Stimulated activated CD4-positive, alpha-beta T cell treated with anti-CD3 and anti-CD28 coated beads, Interleukin-15, amount 100 ng/mL, for 1 hour (primary cell): ENCODE measurements at places on chromosomes 1 and 21.

DNA sequence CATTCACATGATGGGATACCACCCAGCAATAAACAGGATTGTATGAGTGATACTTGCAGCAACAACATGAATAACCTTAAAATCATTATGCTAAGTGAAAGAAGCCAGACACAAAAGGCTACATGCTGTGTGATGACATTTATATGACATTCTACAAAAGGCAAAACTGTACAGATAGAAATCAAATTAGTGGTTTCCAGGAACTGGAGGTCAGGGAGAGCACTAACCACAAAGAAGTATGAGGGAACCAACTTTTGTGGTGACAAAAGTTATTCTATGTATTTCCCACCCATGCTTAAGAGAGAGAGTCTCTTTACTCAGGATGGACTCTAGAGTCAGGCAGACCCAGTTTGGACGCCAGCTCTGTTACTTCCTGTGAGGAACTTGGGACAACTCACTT, 364.5 kb upstream of the DAB1 start:
- no peak for DNase-seq

GRCh38 chr1:47745715-47746609, 251.2 kb downstream of the TRABD2B start:
- DNase-seq, result no peak

GRCh38 chr1:150164224-150164623, 14.5 kb downstream of the PLEKHO1 start:
- DNase-seq, result no peak

- no peak for DNase-seq
Observed at GRCh38 chr1:81387446-81387845, 413.3 kb upstream of the ADGRL2 start.

DNA sequence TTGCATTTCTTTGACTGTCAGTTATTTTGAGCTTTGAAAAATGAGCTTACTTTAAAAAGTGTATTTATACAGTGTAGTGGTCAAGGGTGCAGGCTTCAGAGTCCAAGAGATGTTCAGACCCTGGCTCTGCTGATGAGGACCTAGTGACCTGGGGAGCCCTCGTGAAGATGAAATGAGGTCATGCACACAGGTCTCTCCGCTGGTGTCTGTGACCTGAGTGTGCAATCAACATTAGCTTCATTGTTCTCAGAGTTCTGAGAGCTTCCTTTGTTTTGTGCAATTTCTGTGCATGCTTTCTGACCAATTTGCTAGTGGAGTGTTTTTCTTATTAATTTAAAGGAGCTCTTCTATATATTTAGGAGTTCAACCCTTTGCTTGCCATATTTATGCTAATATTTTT, 71.3 kb downstream of the RIPK4 start:
- DNase-seq, result no peak

DNA sequence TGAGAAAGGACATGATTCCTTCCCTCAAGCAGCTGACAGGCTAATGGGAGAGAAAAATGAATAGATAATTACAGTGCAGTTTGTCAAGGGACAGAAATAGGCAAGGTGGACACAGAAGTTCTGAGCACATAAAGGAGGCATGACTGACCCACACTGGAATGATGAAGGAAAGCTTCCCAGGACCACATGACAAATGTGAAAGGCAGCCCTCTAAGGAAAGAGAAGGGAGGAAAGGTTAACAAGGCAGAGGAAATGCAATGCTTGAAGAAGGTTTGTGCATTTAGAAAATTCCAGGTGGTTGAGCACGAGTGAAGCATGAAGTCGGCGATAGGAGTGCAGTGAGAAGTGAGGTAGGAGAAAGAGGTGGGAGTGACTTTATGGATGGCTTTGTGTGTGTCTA, 37.4 kb downstream of the LAMC2 start:
- no peak for DNase-seq

- no peak for DNase-seq
Observed at GRCh38 chr1:66339944-66340343, 194.0 kb upstream of the SGIP1 start.

DNA sequence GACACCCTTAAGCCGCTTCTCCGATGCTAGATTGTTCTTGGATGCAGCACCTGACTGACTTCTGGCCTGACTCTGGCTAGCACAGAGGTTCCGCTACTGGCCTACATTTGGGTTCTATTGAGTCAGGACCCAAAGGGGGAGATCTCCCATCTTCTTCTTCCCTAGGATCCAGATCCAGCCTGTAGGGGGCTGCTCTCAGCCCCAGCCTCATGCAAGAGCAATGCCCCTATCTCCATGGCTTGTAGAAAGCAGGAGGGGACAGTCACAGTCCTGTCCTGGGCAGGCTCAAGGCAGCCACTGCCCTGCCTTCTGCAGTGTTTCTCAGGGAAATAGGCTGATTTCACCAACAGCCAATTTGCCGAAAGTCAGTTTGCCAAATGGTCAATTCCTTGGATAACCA, 6.3 kb upstream of the ADAR start:
- no peak for DNase-seq

DNA sequence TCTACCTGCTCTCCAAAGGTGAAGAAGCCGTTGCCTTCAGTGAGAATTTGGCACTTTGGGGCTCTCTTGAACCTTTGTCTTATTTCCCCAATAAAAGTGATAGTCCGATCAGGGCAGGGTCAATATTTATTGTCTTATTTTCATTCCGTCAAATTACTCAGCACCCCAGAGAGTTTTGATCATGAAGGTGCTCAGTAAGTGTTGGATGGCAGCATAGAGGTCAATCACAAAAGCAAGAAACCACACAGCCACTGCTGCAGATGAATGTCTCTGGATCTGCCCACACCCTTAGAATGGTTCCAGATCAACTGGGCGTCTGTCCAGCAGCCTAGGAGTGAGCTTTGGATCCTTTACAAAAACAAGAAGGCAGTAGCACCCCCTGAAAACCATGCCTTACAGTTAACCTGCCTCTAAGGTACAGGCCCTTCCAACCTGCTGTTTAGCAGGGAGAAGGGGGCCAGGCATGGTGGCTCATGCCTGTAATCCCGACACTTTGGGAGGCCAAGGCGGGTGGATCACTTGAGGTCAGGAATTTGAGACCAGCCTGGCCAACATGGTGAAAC, 97.3 kb downstream of the PSMG1 start:
- no peak for DNase-seq

DNA sequence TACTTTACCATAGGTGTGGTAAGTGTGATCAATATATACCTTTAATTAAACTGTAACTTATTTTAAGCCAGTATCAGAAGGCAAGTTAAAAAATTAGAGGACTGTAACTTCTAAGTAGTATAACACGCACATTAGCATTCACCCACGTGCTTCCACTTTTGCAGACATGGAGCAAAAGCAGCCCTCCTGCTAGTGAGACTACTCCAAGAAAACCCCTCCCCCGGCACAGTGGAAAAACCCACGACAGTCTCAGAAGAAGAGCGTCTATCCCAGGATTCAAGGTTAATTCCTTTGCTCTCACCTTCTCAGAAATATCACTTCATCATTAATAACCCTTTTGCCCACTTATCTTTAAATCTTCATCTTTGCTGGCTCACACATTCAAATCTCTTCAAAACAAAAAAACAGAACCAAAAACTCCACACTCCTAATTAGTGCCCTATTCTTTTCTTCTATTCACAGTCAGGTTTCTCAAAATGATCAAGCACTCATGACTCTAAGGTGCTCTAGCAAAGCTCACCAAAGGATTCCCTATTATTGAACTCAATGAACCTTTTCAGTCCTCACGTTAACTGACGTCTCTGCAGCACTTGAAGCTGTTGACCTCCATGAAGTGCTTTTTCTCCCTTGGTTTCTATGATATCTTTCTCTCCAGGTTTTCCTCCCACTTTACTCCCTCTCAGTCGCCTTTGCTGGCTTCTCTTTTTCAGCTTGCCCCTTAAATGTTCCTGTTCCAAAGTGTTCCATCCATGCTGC, 213.5 kb downstream of the SMYD3 start:
- no peak for DNase-seq

DNA sequence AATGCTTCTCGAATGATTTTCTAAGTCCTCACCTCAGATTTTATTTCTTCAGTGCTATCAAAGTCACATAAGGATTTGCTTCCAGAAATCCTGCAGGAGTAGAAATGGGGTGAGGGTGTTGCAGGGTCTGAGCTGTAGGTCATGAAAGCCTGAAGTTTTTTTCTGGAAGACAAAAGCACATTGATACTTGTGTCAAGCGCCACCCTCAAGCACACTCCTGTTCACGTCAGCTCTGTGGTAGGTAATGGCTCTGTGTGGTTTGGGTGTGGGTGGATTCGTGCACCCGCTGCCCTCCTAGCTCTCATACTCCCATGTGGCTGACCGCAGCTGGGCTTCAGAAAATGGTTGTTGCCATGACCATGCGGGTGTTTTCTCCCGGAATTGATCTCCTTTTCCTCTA, 39.9 kb downstream of the AKNAD1 start:
- no peak for DNase-seq

DNA sequence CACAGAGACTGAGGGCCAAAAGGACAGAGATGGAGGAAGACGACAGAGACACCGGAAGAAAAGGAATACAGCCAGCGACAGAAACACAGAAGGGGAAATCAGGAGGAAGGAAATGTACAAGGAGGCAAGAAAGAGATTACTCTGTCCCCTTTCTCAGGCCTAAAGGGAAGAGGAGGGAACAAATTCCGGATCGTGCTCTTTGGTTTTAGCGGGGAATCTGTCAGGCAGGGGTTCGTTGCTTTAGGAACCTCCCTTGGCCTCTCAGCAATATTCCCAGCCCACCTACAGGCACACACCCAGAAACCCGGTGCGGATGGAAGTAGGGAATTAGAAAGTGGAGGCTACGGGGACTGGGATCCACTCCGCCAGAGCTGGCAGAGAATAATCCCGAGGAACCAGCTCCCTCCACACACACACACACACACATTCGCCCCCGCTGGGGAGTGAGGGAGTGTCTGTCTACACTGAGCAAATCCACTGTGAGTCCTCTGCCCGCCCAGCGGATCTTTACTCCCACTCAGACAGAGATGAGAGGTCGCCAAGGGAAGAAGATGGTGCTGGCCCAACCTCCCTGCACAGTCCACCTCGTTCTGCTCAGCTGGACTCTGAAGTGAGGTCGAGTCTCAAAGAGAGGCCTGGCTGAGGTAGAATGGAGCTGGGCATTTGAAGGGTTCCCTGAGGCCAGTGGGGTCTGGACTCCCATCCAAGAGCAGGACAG, 5.7 kb downstream of the TAL1 start:
- no peak for DNase-seq

GRCh38 chr1:209720326-209720725, 15.7 kb downstream of the HSD11B1 start:
- DNase-seq, result no peak

DNA sequence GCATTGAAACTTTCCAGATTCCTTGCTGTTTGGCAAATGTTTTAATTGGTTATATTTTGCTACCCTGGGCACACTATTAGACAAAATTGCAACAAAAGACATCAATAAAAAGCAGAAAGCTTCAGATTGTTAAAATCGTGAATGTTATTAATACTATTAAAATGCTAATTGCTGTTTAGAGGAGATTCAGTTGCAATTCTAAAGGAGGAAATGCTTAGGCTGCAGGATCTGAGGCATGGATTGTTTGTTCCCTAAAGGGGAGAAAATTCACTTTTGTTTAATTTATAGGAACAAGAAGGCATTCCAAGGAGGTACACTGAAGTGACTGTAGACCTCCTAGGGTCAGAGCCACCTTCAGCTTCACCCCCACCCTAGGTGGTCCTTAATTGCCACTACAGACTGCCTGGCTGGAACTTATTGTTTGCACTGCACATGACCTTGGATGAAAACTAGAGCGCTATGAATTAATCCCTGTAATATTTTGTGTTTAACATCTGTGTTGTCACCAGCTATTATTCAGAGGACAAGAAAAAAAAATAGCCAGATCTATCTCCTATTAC, 1266.9 kb upstream of the ADGRL2 start:
- no peak for DNase-seq

DNA sequence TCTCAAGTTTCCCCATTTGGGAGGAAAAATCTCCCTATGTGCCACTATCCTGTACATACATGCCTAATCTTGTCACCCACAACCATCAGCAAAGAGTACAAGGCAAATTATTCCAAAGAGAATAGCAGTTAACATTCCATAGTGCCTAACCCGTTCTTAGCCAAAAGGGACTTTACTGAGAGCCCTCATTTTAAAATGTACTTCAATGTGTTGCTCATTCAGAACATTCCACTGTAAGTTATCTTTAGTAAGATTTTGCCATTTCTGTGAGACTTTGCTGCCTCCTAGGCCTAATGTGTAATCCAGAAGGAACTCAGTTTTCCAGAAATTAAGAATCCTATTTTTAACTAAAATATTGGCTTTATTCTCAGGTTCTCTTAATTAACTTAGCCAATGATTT, 11.3 kb upstream of the MRPL55 start:
- no peak for DNase-seq

DNA sequence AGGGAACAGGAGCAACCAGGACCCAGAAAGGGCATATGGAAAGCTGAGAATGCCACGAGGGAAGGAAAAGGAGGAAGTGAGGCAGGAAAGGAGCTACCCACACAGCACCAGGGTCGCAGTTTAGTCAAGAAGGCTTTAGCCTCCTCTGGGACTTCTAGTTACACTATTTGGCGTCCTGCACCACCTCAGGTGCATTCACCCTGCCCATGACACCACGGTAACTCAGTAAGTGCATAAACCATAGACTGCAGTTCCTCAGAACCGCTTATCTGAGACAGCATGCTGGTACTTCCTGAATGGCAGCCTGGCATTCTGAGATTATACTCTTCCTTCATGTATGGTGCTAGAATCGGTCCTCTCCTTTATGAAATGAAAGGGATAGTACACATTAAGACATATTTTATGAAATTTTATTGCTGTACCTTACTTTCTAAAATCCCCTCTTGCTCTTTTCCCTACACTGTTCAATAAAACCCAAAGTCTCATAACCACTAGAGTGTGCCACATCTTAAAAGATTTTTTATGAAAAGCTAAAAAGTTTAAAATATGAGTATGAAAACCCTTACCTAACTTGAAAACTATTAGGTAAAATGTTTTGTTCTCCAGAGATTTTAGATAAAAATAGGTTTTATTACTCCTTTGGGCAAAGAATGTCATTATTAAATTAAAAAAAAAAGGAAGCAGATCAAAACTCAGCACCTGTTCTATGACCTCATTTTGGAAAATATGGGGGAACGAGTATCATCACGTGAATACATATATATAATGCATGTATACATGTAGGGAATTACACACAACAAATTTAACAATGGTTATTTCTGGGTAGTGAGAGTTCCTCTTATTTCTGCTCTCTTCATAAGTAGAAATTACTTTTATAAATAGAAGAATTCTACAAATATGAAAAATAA, 67.3 kb downstream of the VAV3 start:
- DNase-seq, result no peak

DNA sequence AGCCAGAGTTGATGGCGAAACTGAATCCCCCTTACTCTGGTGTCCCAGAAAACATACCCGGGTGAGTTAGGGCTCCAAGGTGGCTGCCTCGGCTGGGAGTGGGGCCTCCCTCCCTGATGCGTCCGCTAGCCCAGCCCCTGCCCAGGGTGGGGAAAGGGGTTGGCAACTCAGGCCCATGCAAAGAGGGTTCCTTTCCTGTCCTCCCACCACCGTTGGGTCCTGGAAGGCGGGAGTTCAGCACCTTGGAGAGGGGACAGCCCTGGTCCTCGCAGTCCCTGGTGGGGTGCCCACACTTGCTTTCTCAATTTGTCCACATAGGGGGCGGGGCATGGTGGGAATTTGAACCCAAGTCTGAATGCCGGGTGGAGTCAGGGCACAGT, 6.1 kb downstream of the SRM start:
- no peak for DNase-seq
